ENCODE measurements at places on chromosomes 1 and 21.

DNA sequence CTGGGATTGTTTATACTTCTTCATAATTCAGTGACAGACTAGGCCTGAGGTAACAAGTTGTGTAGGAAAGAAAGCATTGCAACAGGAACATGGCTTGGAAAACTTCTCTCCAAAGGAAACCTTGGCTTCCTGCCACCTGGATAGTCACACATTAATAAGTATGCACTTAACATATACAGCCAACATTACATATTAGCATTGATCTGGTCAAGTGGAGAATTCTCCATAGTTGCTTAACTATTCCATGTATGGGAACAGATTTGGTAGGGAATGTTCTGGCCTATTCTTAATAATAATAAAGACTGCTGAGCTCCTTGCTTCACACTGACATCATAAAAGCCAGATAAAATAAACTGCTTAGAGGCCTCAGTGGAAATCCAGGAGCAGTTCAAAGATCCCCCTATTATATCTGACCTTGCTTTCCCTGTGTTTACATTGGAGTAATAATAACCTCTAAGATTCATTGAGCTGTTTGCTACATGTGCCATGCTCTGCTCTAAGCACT is 27.2 kb upstream of the NFIA start:
- no peak for DNase-seq

- DNase-seq, result no peak
Measured at GRCh38 chr1:6730880-6731279, 29.3 kb upstream of the DNAJC11 start.

GRCh38 chr1:62247391-62248168 is 52.9 kb downstream of the L1TD1 start:
- no peak for DNase-seq

GRCh38 chr1:41835485-41835884 is 83.2 kb downstream of the HIVEP3 start:
- DNase-seq, result no peak

- DNase-seq, result no peak
Measured at GRCh38 chr1:68051475-68051874, 1.0 kb upstream of the DIRAS3 start.

- no peak for DNase-seq
Measured at GRCh38 chr1:183970516-183971300, 66.8 kb downstream of the COLGALT2 start.

DNA sequence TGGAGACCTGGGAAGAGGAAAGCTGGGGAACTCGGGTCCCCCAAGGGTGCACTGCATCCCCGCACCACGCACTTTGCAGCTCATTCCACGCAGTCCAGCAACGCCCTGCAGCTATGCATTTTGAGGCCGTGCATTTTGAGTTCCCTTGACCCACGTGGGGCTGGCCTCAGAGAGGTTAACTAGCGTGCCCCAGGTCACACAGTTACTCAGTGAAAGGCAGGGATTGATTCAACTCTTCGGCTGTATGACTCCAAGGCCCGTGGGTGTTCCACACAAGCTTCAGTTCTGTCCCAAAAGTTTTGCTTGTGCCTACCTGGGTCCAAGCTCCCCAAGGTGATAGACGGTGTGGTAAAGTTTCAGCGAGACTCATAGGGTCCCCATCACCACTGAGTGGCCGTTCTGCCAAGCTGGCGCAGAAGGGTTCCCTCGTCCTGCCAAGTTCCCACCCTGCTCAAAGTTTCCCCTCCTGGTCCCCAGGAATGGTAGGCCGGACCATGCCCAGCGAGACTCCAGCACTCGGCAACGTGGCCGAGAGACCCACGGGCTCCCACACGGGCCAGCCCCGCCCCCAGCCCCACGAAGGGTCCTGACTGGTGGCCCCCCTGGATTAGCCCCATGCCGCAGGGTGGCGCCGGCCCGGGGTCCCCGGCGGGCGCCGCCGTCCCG is 611 bp downstream of the HSPG2 start:
- DNase-seq, result no peak

- no peak for DNase-seq
Measured at GRCh38 chr1:165942927-165943597, 115.6 kb downstream of the UCK2 start.

GRCh38 chr1:116259663-116260062 is 113.4 kb upstream of the ATP1A1 start:
- no peak for DNase-seq

- no peak for DNase-seq
Measured at GRCh38 chr1:94974824-94975223, 47.9 kb upstream of the CNN3 start.

- DNase-seq, result no peak
Measured at GRCh38 chr1:2455757-2456156, 20.3 kb upstream of the PLCH2 start.

- no peak for DNase-seq
Measured at GRCh38 chr1:21264898-21265297, 25.4 kb downstream of the ECE1 start.

DNA sequence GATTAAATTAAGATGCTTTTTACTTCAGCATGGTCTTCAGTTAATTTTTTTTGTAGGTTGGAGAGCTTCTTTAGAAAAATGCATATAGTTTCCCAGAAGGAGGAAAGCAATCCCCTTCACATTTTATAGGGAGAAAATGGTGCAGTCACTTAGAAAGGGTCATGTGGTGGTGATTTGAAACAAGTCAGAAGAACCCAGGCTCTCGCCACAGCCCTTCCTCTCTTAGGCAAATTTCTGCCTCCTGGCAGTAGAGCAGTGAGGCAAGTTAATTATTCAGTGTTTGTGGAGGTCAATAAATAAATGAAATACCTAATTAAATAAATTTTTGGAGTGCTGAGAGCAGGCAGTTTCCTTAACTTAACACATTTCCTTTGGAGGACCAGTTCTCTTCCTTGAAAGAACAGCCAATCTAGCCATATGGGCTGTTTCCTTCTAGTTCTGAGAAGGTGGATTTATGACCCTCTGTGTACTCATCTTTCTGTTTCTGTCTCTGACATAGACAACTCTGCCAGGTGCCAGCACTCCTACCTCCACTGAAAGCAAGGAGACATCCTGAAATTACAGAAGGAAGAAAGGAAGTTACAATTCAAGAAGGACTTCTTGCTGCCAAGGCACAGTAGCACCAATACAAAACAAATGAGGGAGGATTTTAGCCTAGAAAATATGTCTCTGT is 19.0 kb upstream of the POGZ start:
- no peak for DNase-seq
